ENCODE measurements at places on chromosomes 2 and 18. TPM values are rescaled to one million over a fixed set of nuclear protein-coding genes. Genes with fewer than 3 reads are reported as not detected.

The MFF gene
- total RNA-seq, result 66.6 TPM

DNA sequence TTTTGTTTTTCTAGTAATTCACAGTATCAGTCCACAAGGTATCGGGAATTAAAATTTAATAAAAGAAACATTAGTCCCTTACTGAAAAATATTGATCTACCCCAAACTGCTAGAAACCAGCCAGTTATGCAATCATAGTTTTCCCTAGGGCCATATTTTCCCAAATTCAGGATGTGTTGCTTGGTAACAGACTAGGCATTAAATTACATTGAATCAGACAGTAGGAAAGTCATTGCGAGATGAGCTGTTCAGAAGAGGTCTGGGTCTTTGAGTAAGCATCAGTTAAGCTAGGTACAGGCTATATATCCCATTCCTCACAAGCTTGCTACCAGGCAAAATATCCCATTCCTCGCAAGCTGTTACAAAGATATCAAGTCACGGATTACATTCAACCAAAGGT lies 123.0 kb upstream of the CCDC150 start:
- H3K27me3 ChIP-seq, result no peaks in the 10 kb centered on the region
- DNase-seq, result no peak
- no peaks in the 10 kb centered on the region for H3K36me3 ChIP-seq

- no peaks in the 10 kb centered on the region for H3K27me3 ChIP-seq
- no peaks in the 10 kb centered on the region for H3K36me3 ChIP-seq
- no peak overlapping the region for H3K4me3 ChIP-seq
- no peaks in the 10 kb centered on the region for H3K4me1 ChIP-seq
- no peak for DNase-seq
- no peak overlapping the region for H3K27ac ChIP-seq
These were observed 1.1 kb upstream of the LINC00305 start for GRCh38 chr18:64149916-64150438.

- H3K4me3 ChIP-seq, result no peak overlapping the region
- no peaks in the 10 kb centered on the region for H3K4me1 ChIP-seq
- no peak for DNase-seq
- H3K27me3 ChIP-seq, result no peaks in the 10 kb centered on the region
- no peak overlapping the region for H3K27ac ChIP-seq
These were observed 428.3 kb downstream of the NCKAP5 start for GRCh38 chr2:133139847-133140533.

The C2orf66 gene
- 0.16 TPM for total RNA-seq

DNA sequence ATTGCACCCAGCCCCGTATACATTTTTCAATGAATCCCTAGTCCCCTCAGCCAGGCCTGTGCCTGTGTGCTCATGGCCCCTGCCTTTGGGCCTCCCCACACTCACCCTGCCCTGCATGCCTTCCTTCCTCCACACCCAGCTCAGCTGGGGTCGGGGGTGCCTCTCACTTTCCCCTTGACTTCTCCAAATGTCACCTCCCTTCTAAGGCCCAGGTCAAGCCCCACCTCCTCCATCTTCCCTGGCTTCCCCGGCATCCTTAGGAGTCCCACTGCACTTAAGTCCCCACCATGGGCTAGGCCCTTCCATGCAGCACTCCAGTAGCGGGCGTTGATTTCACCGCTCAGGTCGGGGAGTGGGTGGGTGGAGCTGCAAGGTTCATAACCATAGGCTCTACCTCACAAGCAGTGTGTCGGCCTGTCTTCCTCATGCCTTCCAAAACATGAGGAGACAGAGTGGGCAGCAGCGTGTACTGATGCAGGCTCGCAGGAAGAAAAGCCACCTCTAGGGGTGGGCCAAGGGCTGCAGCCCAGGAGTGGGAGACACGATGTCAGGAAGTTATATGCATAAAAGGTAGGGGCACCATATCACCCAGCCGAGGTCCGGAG lies 47.7 kb downstream of the DNMT3A start:
- peak overlapping the region; percentile 93 for H3K27ac ChIP-seq
- peaks cover 40% of the 10 kb centered on the region for H3K4me1 ChIP-seq
- H3K4me3 ChIP-seq, result no peak overlapping the region
- H3K27me3 ChIP-seq, result no peaks in the 10 kb centered on the region

- DNase-seq, result no peak
- H3K4me3 ChIP-seq, result no peak overlapping the region
- no peaks in the 10 kb centered on the region for H3K36me3 ChIP-seq
- no peaks in the 10 kb centered on the region for H3K4me1 ChIP-seq
- no peak overlapping the region for H3K27ac ChIP-seq
- H3K27me3 ChIP-seq, result no peaks in the 10 kb centered on the region
These were observed 670.7 kb downstream of the ERBB4 start for GRCh38 chr2:211867845-211868451.

DNA sequence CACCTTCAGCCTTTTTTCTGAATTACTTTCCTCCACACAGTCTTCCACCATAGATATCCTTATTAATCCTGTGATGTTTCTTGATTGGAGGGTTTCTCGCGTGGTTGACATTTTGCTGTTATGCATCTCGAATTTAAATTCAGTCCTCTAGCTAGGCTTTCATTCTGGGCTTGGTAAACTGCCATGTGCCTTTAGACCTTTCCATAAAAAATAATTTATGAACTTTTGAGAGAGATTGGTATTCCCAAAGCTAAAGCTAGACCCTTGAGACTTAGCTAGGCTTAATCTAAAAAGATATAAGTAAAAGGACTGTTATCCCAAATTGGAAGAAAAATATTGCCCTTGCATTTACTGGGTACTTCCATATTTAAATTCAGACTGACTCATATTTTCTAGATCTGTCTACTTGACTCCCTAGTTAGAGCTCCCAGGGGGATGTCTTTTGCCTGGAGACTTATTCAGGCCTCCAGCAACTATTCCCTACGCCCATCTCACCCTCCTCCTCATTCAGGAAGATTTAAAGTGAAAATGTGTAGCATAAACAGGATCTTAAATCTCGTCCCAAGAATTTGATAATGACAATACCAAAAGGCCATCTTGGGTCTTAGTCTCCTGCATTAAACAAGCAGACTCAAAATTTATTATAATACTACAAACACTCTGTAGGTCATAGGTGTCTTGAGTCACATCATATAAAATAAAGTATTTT lies 60.3 kb downstream of the KIAA2012 start:
- no peaks in the 10 kb centered on the region for H3K27me3 ChIP-seq
- no peak overlapping the region for H3K27ac ChIP-seq
- no peaks in the 10 kb centered on the region for H3K36me3 ChIP-seq
- no peak for DNase-seq

DNA sequence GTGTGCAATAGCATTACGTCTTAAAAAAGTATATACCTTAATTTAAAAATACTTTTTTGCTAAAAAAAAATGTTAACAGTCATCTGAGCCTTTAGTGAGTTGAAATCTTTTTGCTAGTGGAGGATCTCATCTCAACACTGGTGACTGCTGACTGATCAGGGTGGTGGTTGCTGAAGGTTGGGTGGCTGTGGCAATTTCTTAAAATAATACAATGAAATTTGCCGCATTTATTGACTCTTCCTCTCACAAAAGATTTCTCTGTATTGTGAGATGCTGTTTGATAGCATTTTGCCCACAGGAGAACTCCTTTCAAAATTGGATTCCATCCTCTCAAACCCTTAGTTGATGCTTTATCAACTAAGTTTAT lies 46.1 kb upstream of the ANXA4 start:
- no peak for DNase-seq
- no peak overlapping the region for H3K27ac ChIP-seq
- peaks cover 36% of the 10 kb centered on the region for H3K4me1 ChIP-seq
- H3K27me3 ChIP-seq, result no peaks in the 10 kb centered on the region
- no peaks in the 10 kb centered on the region for H3K36me3 ChIP-seq
- no peak overlapping the region for H3K4me3 ChIP-seq

The TRABD2A gene
- total RNA-seq, result 3.9 TPM

- no peak overlapping the region for H3K4me3 ChIP-seq
- DNase-seq, result no peak
- H3K36me3 ChIP-seq, result no peaks in the 10 kb centered on the region
- H3K27me3 ChIP-seq, result no peaks in the 10 kb centered on the region
- H3K27ac ChIP-seq, result no peak overlapping the region
- no peaks in the 10 kb centered on the region for H3K4me1 ChIP-seq
These were observed 61.3 kb downstream of the POU3F3 start for GRCh38 chr2:104915107-104915793.

GRCh38 chr2:227317834-227318233 lies 7.2 kb upstream of the MFF start:
- no peaks in the 10 kb centered on the region for H3K36me3 ChIP-seq
- no peak for DNase-seq
- H3K4me3 ChIP-seq, result no peak overlapping the region
- no peaks in the 10 kb centered on the region for H3K27me3 ChIP-seq
- H3K4me1 ChIP-seq, result no peaks in the 10 kb centered on the region

The MIB1 gene
- 16.1 TPM for total RNA-seq

DNA sequence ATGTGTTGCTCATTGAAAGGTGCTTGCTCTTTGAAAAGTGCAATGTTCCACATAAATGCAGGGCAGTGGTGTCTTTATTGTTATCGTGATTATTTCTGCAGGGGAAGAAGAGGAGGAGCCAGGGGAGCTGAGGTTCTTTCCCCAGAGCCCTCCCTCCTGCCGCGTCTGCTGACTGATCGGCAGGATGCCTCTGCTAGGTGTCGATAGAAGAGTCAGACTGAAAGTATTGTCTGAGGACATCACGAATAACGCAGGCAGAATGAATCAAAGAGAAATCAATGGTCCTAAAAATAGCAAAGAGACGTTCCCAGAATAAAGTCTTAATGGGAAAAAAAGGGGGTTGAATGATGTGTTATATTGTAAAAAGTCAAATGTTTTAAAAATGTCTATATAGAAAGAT lies 47.4 kb upstream of the SIX3 start:
- no peak for DNase-seq
- H3K27ac ChIP-seq, result no peak overlapping the region
- H3K27me3 ChIP-seq, result peaks cover 10% of the 10 kb centered on the region
- no peaks in the 10 kb centered on the region for H3K36me3 ChIP-seq
- H3K4me1 ChIP-seq, result no peaks in the 10 kb centered on the region

- H3K4me1 ChIP-seq, result no peaks in the 10 kb centered on the region
- no peaks in the 10 kb centered on the region for H3K27me3 ChIP-seq
- no peak overlapping the region for H3K27ac ChIP-seq
- no peak overlapping the region for H3K4me3 ChIP-seq
- DNase-seq, result no peak
These were observed 211.1 kb upstream of the FAM98A start for GRCh38 chr2:33810046-33810835.

- no peaks in the 10 kb centered on the region for H3K27me3 ChIP-seq
- H3K36me3 ChIP-seq, result peaks cover 29% of the 10 kb centered on the region
- DNase-seq, result peak; percentile 74
- H3K4me3 ChIP-seq, result no peak overlapping the region
- peaks cover 44% of the 10 kb centered on the region for H3K4me1 ChIP-seq
- H3K27ac ChIP-seq, result peak overlapping the region; percentile 49
These were observed 93.0 kb upstream of the MCFD2 start for GRCh38 chr2:47008381-47009252.

DNA sequence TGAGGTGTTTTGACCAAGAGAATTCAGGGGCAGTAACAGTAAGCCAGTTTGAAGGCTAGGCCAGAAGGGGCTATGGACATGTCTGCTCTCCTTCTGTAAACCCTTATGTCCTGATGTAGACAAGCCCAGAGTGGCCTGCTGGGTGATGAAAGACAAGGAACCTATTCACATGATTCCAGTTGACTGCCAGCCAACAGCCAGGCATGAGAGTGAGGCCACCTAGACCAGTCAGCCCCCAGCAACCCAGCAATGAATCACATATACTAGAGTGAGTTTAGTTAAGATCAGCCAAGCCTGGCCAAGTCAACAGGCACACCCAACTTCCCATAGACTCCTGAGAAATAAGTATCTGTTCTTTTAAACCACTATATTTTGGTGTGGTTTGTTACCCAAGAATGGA lies 1889.7 kb upstream of the CELF4 start:
- no peak overlapping the region for H3K4me3 ChIP-seq
- DNase-seq, result no peak
- H3K27me3 ChIP-seq, result no peaks in the 10 kb centered on the region
- no peaks in the 10 kb centered on the region for H3K36me3 ChIP-seq
- no peak overlapping the region for H3K27ac ChIP-seq

The ITGA4 gene
- 0.90 TPM for total RNA-seq

DNA sequence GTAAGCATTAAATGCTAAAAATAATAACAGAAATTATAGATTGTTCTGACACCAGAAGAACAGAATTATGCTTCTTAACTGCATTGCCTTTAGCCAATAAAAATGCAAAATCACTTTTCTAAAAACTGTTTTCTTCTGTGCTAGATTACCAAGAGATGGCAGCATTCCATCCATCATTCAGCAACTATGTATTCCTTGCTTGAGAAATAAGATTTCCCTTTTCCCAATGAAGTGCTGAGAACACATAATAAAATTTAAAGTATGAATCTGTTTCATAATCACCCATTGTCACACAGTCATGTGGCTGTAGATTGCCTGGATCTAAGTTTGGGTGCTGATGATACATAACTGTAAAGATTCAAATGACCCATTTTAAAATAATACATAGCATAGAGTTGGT lies 504.2 kb downstream of the TDRD15 start:
- H3K27ac ChIP-seq, result no peak overlapping the region
- H3K27me3 ChIP-seq, result no peaks in the 10 kb centered on the region
- no peak for DNase-seq

DNA sequence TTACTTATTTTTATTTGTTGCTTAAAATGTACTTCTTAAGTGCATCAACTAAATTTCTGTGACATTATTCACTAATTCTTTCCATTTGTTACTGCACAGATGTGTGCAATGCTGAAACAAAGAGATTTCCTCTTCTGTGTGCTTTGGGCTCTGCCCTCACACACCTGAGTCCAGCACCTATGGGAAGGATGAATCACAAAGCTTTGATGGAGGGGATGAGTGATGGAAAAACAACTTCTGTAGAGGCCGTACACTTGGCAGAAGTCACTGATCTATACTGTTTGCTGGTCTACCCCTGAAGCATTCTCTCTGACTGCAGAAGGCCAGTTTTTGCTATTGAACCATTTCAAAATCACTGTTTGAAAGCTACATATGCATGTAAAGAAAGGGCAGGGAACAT lies 178.4 kb downstream of the ZEB2 start:
- H3K27me3 ChIP-seq, result no peaks in the 10 kb centered on the region
- H3K27ac ChIP-seq, result no peak overlapping the region
- no peak overlapping the region for H3K4me3 ChIP-seq
- no peaks in the 10 kb centered on the region for H3K4me1 ChIP-seq
- no peak for DNase-seq

The RFTN2 gene
- total RNA-seq, result 3.2 TPM

GRCh38 chr2:164110515-164110914 lies 374.7 kb upstream of the FIGN start:
- no peaks in the 10 kb centered on the region for H3K27me3 ChIP-seq
- H3K4me3 ChIP-seq, result no peak overlapping the region
- H3K4me1 ChIP-seq, result no peaks in the 10 kb centered on the region
- no peak overlapping the region for H3K27ac ChIP-seq
- no peak for DNase-seq

DNA sequence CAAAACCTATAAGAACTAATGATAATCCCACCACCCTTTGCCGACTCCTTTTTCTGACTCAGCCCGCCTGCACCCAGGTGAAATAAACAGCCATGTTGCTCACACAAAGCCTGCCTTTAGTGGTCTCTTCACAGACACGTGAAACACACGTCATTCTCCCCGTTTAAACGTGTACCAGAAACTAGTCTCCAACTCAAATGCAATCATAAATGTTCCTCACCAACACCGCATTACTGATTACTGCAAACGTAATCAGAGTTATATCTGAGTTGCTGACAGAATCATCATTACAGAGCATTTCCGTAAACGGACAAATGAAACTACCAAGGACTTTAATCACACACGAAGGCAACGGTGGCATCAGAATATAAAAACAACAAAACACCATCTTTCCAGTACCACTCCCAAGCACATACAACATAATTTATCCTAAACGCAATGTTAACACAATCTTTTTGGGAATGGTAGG lies 1.9 kb downstream of the CLK1 start:
- peak overlapping the region; percentile 91 for H3K4me3 ChIP-seq
- peaks cover 27% of the 10 kb centered on the region for H3K4me1 ChIP-seq
- H3K27me3 ChIP-seq, result no peaks in the 10 kb centered on the region
- H3K27ac ChIP-seq, result peak overlapping the region; percentile 100

Data from heart left ventricle (tissue), 16 donors.